ENCODE measurements at places on chromosomes 2 and 18.

- DNase-seq = peak; percentile 36
These were observed 5.6 kb upstream of the SERPINB11 start for GRCh38 chr18:63697097-63697660.

DNA sequence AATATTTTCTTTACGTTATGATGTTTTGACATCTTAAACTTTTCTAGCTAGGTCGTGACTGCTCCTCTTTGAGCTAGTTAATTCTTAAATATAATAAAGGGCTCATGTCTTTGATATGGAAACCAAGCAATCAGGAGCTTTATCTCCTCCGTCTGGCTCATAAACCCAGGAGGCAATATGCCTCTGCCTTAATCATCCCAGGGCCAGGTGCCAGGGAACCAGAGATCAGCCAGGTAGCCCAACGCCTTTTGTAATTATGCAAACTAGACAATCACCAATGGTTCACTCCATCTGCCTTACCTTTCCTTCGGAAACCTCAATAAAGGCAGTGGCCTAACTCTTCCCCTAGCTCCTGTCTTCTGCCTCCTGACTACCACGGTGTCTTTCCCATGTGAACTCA, 213.7 kb downstream of the KCNJ3 start:
- no peak for DNase-seq

GRCh38 chr18:64852281-64852680, 703.4 kb upstream of the LINC00305 start:
- no peak for DNase-seq

- DNase-seq = no peak
These were observed 11.2 kb upstream of the ENOSF1 start for GRCh38 chr18:723541-724080.

- DNase-seq = no peak
These were observed 370.8 kb downstream of the TNS1 start for GRCh38 chr2:217632043-217632442.

- no peak for DNase-seq
These were observed 40.2 kb downstream of the ATP6V1C2 start for GRCh38 chr2:10761591-10761990.

DNA sequence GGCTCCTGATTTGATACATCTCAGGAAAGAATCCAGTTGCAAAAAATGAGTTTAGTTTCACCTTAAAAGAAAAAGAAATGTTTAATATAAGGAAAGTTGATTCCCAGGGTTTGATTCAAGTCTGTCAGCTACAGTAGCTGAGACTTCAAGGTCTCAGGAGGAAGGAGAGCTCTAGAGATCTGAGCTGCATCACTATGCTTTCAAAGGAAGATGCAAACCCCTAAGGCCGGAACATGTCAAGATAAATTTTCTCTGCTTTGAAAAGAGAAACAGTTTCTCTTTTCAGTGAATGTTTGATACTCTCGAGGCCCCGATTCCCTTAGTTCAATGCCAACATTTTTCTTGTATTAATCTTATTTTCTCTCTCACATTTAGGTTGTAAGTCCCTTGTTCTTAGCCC, 128.6 kb downstream of the RGPD3 start:
- DNase-seq = no peak

- peak; percentile 76 for DNase-seq
These were observed 23.8 kb downstream of the FHL2 start for GRCh38 chr2:105375001-105375561.

GRCh38 chr2:433216-433615, 145.3 kb upstream of the ALKAL2 start:
- DNase-seq = no peak

- DNase-seq = no peak
These were observed 31.3 kb downstream of the PTRHD1 start for GRCh38 chr2:24761866-24762265.

DNA sequence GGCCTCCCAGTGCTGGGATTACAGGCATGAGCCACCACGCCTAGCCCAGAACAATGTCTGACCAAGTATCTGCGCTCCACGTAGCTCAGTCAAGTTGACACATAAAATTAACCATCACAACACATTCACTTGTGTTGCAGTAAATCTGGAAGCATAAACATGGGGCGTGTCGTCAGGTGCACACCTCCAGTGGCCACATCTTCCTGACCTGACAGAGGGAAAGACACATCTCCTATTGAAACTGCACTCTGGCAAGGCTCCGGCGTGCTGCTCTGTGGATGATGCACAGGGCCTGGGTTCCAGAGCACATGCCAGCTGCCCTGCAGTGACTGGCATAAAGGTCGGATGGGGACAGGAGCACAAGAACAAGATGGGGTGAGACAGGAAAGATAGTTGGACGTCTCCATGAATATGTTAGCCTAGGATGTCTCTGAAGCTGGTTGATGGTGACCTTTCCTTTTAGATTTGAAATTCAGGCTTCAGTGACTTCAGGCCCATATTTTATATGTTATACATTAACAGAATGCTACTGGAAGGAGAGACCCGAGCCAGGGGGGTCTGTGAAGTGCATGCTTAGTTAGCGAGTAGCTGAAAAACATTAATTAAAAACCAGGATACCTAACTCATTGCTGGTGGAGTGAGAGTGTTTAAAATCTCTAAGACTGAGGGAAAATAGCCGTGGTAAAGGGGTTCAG, 10.9 kb downstream of the IMPA2 start:
- DNase-seq = no peak

DNA sequence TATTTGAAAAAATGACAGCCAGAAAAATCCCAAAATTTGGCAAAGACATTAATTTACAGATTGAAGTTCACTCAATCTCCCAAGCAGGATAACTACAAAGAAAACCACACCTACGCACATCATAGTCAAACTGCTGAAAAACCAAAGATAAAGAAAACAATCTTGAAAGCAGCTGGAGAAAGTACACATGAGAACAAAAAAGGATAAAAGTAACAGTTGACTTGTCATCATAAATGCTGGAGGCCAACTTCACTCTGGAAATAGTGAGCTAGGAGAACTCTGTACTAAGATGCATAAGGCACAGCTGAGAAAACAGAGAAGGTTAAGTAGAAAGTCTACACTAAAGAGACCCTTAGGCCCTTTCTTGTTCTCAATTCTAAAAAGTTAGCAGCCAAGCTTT, 73.1 kb downstream of the TLK1 start:
- no peak for DNase-seq

DNA sequence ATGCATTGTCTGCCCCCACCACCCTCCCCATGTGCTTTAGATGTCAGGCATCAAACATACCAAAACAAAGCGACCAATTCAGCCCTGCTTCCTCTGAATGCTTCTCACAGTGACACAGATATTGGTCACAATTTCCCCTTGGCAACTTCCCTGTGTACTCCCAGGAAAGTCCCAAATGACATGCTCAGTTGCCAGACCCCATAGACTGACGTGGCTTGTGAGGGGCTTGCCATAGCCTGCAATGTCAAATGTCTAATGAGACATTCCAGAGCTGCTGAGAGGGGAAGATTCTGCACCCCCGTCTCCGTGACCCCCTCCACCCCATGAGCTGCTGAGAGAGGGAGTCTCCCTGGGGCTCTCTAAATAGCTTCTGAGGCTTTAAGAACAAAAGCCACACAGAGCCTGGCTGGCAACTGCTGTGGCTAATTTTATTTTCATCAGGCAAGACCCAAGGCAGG, 47.3 kb downstream of the RFTN2 start:
- no peak for DNase-seq

DNA sequence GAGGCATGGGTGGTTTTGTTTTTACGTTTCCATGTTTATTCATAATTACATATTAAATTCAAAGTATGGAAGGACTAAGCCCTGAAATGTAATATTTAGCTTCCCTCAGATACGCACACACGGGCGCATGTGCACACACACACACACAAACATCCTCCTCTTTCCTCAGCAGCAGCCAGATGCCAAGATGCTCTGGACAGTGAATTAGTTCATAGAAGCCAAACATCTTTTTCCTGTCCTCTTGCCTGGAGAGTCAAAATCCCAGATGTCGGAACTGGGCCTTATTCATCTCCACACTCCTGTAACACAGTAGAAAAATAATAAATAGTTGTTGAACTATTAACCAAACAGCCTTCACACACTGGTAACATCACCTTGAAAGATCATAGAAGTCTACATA, 273.1 kb downstream of the SP3 start:
- DNase-seq = no peak

- DNase-seq = no peak
These were observed 189.8 kb upstream of the SALL3 start for GRCh38 chr18:78789850-78790249.

- no peak for DNase-seq
These were observed 192.0 kb downstream of the MTX2 start for GRCh38 chr2:176461098-176461808.

Data from BJ (cell line).